ENCODE measurements at places on chromosomes 1 and 21.
A peak's percentile ranks its signal among the peaks of the same experiment; 100 is the strongest.

DNA sequence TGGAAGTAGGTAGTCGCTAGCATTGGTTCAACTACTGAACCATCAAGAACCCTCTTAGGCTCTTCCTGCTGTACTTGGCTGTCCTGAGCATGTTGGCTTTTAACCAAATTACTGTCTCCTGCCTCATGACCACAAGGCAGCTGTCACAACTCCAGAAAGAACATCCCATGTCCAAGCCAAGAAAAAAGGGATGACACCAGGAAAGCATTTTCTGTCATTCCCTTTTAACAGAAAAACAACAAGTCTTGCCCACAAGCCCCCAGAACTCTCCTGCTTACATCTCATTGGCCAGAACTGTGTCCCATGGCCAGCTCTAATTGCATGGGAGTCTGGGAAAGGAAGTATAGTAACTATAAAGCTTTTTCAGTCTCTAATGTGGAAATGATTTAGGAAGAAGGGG is 2.4 kb upstream of the RNU5D-1 start:
- no peak for DNase-seq

- DNase-seq = no peak
Measured at GRCh38 chr1:64337475-64337874, 132.5 kb upstream of the CACHD1 start.

GRCh38 chr1:48442864-48443619 is 29.0 kb downstream of the SPATA6 start:
- no peak for DNase-seq

GRCh38 chr1:54866801-54867716 is 19.9 kb downstream of the DHCR24 start:
- no peak for DNase-seq

GRCh38 chr1:41952208-41952607 is 33.5 kb upstream of the HIVEP3 start:
- no peak for DNase-seq

GRCh38 chr1:246448373-246448772 is 58.7 kb downstream of the SMYD3 start:
- DNase-seq = no peak

- DNase-seq = no peak
Measured at GRCh38 chr1:228259368-228259894, 51.6 kb downstream of the OBSCN start.

DNA sequence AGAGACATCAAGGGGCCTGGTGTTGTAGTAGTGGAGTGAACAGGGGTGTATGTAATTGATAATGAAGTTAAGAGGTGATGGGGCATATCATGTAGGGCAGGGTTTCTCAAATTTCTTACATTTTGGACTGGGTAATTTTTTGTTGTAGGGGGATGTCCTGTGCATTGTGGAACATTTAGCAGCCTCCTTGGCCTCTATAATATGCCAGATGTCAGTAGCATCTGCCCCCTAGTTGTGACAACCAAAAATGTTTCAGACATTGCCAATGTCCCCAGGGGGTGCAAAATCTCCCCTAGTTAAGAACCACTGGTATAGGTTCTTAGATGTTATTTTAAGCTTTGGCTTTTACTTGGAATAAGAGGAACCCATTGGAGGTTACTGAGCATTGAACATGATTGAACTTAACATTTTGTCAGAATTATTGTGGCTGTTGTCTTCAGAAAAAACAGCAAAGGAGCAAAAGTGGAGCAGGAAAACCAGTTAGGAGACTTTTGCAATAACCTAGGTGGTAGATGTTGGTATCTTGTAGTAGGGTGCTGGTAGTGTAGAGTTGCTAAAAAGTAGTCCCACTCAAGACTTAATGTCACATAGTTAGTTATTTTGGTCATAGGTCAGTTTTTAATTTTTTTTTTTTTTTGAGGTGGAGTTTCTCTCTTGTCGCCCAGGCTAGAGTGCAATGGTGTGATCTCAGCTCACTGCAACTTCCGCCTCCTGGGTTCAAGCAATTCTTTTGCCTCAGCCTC is 6.2 kb downstream of the ZNF326 start:
- no peak for DNase-seq

GRCh38 chr21:25029580-25029979 is 577.7 kb downstream of the MRPL39 start:
- no peak for DNase-seq

DNA sequence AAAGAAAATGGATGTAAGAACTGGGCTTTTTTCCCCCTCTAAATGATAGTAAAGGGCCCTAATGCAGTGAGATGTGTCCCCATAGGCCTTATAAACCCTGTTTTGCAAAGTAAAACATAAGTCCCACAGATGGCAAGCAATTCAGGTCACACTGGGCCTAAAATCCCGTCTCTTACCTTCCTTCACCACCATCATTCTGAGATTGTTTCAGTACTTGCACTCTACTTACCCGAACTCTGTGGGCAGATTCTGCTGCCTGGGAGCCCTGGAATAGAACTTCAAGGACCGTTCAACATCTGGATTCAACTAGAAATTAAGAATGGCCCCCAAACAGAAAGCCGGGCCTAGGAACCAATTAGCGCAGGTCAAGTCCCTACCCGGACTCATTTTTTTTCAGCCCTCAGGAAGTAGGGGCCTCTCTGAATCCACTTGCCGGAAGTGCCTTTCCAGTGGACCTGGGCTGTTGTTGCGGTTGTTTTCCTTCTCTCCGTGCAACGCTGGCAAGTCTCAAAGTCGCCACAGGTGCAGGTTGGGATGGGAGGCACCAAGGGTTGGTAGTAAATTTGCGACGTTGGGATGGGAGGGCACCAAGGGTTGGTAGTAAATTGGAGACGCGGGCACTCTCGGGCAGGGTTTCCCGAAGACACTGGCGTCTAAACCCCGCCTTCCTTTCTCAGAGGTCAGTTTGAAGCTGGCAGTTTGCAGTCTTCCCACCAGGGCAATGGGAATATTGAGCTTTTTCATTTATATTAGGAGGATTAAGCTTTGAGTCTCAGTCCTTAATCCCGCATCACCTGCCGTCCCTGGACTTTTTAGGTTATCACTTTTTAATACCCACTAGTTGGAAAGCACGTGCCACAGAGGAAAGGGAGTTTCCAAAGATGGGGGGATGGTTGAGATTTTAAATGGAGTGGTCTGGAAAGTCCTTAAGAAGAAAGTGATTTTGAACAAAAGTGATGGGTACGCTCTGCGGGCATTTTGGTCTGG is at the start of gene TMEM69:
TMEM69 (plus strand) TSS at position 428 of the 987 bp plus-strand sequence. CDS start 2,888 bp downstream, outside the sequence.
- peak; percentile 69 for DNase-seq

DNA sequence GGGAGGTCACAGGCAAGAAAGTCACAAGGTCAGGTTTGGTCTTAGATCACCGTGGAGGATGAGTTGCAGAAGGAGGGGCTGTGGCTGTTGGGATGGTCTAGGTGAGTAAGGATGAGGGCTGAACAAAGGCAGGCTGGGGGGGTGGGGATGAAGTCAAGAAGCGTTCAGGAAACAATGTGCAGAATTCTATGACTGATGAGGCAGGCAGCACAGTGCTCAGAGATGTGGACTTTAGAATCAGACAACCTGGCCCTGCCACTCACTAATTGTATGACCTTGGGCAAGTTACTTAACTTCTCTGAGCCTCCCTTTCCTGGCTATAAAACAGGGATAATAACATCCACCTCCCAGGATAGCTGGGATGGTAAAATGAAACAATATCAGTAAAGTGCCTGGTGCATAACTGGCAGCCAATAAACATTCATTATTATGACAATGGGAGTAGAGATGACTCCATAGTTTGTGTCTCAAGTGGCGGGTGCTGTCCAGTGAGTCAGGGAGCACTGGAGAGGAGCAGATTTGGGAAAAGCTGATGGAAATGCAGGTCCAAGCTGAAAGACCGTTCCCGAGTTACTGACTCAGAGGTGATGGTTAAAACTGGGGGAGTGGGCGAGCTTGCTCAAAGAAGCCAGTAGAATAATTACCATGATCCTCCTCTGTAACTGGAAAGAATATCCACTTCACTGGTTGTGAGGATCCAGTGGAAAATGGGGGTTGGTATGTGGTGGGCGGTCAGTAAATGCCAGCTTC is 2.1 kb downstream of the TIE1 start:
- DNase-seq = no peak

GRCh38 chr21:20627594-20627993 is 370.6 kb upstream of the NCAM2 start:
- no peak for DNase-seq

- DNase-seq = no peak
Measured at GRCh38 chr1:52588535-52588934, 13.6 kb upstream of the GPX7 start.

DNA sequence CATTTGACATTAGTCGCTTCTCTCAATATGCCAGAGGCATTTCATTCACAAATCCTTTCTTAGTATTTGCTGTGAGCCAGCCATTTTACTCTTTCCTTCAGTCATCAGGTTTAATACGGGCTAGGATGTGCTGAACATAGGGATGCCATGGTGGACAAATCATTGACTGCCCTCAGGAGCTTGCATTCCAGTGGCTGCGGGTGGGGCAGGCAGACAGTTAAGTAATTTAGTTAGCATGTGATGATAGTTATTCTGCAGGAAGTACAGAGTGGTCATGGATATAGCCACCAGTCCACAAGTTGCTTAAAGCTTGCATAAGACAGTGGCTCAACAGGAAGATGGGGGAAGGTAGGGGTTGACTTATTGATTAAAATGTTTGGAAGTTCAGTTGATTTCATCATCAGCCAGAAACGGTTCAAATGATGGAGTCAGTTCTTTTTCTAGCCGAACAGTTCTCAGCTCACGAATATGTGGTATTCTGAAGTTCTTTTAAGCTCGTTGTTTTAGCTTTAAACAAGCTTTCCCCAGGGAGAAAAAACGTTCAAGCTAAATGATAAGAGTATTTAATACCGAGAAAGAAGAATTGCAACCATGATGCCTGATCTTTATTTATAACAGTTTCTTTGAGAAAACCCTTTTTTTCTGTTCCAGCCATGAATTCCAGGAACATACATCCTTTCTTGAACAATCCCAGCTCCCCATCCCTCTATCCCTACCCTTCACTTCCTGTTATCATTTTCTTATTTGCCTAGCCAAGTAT is 1.4 kb downstream of the SLC22A15 start:
- DNase-seq = no peak

- DNase-seq = peak; percentile 5
Measured at GRCh38 chr1:151472856-151473731, 13.8 kb upstream of the POGZ start.

DNA sequence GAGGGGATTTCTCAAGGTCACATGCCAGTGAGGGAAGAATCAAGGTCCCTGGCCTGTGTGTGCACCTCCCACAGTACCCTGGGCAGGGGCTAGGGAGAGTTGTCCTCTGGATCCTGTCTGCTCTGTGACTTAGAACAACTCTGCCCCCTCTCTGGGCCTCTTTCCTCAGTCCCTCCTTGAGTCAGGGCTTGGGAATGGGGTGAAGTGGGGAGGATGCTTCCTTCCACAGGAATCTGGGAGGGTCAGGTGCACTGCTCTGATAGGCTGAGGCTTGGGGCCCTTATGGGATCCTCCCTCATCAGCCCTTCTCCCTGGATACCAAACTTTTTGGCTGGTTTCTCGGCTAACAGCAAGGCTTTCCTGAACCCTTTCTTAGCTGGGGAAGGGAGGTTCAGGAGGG is 2.5 kb downstream of the TRNP1 start:
- DNase-seq = no peak

- DNase-seq = no peak
Measured at GRCh38 chr1:182795563-182796228, 6.1 kb downstream of the NPL start.

- no peak for DNase-seq
Measured at GRCh38 chr1:207021876-207022596, 10.5 kb downstream of the C1orf116 start.

- no peak for DNase-seq
Measured at GRCh38 chr1:19529664-19530063, 44.3 kb upstream of the CAPZB start.

- DNase-seq = no peak
Measured at GRCh38 chr1:38697387-38697786, 162.2 kb downstream of the RRAGC start.

- DNase-seq = no peak
Measured at GRCh38 chr1:1753607-1754005, 24.7 kb downstream of the NADK start.

DNA sequence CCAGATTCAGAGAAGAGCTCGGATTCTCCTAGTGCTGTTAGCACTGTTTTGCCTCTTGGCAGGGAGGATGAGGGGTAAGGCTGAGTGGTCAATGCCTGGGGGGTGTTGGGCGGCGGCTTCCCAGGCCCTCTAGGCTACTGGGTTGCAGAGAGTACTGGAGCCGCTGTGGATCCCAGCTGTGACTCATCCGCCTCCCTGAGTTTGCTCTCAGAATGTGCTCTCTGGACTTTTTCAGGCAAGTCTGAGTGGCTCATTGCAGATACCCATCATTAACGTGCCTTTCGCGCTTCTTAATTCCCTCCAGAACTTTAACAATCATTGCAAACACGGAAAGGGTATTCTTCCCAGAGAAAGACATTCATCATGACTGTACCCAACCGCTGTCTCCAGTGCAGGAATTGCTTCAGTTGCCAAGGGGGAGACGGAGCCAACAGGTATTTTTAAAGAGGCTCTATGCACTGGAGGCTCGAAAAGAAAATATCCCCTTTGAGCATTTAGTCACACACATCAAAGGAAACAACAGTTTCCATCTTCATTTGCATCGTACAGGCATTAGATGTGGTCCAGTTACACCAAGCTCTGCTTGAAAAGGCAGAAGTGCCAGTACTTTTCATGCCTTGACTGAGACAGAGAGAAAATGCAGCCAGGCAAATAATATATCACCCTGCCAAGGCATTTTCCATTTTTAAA is 14.4 kb upstream of the CAMTA1 start:
- no peak for DNase-seq

DNA sequence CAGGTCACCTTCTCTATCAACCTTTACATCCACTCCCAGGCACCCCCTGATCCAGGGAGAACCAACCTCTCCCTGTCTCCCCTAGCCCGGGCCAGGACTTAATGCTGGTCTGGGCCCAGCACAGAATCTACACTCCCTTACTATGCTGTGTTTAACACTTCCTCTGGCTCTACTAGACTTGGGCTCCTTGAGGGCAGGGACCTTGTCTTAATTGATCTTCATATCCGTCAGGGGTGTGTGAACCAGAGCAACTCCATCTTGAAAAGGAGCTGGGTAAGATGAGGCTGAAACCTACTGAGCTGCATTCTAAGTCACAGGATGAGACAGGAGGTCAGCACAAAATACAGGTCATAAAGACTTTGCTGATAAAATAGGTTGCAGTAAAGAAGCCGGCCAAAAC is 98.9 kb downstream of the SSBP3 start:
- no peak for DNase-seq

DNA sequence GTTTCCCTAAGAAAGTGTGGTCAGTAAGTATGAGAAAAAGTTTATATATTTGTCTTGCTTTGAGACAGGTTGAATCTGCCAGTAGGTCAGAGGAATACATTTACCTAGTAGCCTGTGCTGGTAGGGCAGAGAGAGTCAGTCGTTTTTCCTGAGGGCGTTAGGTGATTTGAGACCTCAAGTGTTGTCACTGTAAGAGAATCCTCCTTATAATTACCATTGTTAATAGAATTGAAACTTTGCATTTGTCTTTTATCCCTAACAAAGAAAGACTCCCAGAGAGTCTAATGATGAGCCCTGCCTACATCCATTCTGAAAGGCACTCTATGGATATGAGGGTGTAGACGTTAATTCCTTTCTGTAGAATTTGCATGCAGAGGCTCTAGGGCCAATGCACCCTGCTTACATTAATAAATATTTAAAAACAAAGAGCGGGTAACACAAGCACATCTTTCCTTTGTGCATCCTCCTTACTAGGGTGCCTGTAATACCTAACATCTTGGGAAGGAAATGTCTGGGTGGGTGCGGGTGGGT is 16.4 kb downstream of the PBX1 start:
- no peak for DNase-seq
